Hematopoietic multipotent progenitor cell (in vitro differentiated cells): ENCODE measurements at places on chromosomes 7 and 10.

GRCh38 chr7:33195264-33195663 lies 65.9 kb downstream of the BBS9 start:
- no peak for DNase-seq

DNA sequence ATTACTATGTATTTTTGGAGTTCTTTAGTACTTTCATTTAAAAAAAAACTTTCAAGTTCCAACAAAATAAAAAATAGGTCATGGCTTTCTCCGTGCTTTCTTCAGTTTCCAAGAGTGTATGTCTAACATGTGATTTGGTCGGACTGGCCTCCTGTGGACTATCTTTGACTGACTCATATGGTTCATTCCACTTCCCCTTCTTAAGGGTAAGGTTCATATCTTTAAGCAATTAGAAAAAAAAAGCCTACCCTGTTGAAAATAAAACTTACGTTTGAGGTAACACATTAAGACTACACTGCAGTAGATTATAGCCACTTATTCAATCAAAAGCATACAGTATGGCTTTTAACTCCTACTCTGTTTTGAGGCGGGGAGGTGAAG lies 112.8 kb upstream of the AHR start:
- DNase-seq, result peak; percentile 77

DNA sequence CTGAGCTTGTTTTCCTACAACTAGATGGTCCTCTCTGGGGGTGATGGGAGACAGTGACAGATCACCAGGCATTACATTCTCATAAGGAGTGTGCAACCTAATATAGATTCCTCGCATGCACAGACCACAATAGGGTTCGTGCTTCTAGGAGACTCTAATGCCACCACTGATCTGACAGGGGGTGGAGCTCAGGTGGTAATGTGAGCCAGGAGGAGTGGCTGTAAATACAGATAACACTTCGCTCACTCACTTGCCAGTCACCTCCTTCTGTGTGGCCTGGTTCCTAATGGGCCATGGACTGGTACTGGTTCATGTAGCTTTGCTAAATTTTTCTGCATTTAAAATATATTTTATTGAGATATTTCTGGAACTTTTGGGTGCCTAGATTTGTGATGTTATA lies 202.3 kb upstream of the ZNF32 start:
- no peak for DNase-seq

DNA sequence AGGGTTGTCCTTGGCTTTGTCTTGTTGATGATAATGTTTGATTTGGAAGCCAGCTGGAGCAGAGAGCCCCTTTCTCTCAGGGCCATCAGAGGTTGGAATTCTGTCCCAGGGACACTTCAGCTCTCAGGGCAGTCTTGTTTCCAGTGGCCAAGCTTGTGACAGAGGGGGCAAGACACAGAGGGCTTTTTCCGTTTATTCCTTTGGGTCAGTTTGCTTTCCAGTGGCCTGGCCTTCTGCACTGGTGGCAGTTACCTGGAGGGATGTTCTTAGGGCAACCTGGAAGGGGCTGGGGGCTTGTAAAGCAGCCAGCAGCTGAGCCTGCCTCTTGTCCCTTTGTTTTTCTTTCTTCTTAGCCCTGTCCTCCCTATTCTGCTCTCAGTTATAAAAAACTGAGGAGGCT lies 62.7 kb downstream of the MTURN start:
- no peak for DNase-seq

- DNase-seq, result no peak
Measured at GRCh38 chr10:101114646-101115045, 16.5 kb upstream of the TLX1 start.

- DNase-seq, result no peak
Measured at GRCh38 chr7:39293056-39293823, 273.0 kb upstream of the YAE1 start.

GRCh38 chr7:13159467-13160184 lies 472.2 kb downstream of the ARL4A start:
- no peak for DNase-seq

- DNase-seq, result no peak
Measured at GRCh38 chr10:126301701-126302475, 86.4 kb downstream of the ADAM12 start.

DNA sequence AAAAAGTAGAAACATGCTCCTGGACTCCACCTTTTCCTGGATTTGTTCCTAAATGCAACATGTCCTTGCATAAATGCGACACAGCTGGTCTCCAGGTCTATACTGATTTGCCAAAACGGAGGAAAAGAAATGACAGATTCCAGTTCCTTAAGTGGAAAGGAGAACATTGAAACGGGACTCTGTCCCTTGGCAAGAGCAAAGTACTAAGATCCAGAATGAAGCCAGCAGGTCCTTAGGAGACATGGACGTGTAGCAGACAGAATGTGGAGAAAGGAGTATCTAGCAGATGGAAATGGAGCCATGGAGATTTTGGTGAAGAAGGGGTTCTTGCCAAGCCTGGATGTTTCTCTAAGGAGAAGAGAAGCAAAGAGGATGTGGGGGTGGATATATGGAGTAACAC lies 16.2 kb downstream of the PIP start:
- DNase-seq, result no peak

- no peak for DNase-seq
Measured at GRCh38 chr7:134502463-134503371, 24.6 kb upstream of the AKR1B10 start.

GRCh38 chr7:15607529-15608210 lies 45.9 kb upstream of the AGMO start:
- DNase-seq, result no peak

GRCh38 chr7:56063882-56064625 lies at the start of gene SUMF2:
SUMF2 (plus strand) TSS chr7:56064286; CDS start chr7:56064312, 26 bp downstream.
- peak; percentile 89 for DNase-seq

DNA sequence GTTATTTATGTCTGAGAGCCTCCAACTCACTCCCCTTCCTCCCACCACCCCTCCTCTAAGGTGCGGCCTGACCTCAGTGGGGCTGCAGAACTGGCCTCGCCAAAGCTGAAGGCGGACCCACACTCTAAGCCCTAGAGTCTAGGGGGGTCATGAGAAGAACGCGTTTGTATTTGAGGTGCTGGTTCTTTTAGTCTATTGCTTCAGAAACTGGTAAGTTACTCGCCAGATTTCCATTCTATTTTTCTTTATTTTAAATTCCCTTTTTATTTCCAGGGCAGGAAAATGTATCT lies 357.5 kb downstream of the DNAJB6 start:
- no peak for DNase-seq

DNA sequence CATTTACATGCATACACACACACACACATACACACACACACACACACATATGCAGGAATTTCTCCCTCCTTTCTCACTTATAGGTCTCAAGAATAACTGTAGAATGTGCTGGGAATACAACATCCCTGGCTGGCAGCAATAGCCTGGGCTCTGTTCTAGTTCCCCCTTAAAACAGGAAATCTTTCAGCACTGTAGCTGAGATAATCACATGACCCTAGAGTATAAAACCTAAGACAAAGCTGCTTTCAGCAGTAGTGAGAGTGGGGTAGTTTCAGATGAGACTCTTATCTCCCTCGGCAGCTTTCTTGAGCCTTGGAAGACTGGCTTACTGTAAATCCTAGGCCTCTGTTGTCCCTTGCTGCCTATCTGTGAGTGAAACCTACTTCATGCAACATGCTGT lies 137.4 kb upstream of the AKR1E2 start:
- peak; percentile 52 for DNase-seq

- DNase-seq, result no peak
Measured at GRCh38 chr10:25818751-25819150, 115.3 kb upstream of the MYO3A start.

DNA sequence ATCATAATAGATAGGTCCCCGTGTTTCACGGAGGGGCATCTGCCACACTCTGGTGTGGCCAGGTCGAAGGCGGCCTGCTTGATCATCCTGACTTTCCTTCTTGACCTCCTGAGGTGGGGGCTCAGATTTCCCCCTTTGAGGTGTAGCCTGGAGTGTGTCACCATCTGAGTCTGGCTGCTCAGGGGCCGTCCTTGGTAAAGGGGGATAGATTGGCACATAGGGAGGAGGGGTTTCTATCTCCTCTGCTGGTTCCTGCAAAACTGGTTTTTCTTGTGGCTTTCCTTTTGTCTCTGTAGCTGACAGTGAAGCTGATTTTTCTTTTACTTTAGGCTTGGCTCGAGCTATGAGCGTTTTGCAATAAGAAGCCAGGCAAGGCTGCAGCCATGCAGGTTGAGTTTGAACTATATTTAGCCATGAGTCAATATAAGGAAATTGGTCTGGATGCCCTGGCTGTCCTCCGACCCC lies 7.1 kb upstream of the ZNF117 start:
- DNase-seq, result no peak

GRCh38 chr10:113643183-113643582 lies 20.7 kb downstream of the NRAP start:
- DNase-seq, result no peak

GRCh38 chr7:5216931-5217330 lies 26.9 kb downstream of the WIPI2 start:
- DNase-seq, result no peak

DNA sequence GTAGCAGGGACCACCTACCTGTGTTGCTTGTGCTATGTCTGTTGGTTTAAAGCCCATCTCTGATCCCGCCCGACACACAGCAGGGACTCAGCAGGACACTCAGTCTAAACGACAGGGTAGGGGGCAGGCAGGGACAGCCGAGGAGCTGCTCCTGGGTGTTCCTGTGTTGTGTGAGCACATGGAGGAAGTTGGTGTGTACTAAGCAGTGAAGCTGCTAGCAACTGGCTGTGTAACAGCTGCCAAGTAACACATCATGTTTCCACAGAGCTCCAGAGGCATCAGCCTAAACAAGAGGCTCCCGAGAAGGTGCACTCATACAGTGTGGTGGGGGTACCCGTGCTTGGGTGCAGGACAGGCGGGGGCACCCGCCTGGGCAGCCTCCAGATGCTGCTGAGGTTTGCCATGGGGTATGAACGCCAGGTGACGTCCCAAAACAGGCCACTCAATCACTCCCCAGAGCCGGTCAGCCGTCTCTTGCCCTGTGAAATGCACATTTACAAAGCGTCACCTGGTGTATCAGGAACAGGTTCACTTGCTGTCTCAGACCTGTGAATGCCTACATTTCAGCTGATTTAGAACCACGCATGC lies 59.6 kb downstream of the PTPRN2 start:
- DNase-seq, result no peak

DNA sequence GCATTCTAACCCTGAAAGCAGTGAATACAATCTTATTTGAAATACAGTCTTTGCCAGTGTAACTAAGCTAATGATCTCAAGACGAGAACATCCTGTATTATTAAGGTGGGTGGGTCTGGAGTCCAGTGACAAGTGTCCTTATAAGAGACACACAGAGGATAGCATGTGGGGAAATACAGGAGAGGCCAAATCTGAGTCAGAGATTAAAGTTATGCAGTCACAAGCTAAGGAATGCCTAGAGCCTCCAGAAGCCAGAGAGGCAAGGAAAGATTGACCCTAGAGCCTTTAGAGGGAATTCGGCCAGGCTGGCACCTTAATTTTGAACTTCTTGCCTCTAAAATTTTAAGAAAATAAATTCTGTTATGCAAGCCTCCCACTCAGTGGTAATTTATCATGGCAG lies 87.5 kb upstream of the HGF start:
- no peak for DNase-seq

GRCh38 chr7:127064-127598 lies 65.2 kb upstream of the FAM20C start:
- no peak for DNase-seq

GRCh38 chr7:106070201-106070551 lies 41.9 kb downstream of the SYPL1 start:
- DNase-seq, result no peak
